Muscle of leg (tissue), 16 donors: ENCODE measurements at places on chromosomes 7 and 10. TPM values are rescaled to one million over a fixed set of nuclear protein-coding genes. Genes with fewer than 3 reads are reported as not detected.

DNA sequence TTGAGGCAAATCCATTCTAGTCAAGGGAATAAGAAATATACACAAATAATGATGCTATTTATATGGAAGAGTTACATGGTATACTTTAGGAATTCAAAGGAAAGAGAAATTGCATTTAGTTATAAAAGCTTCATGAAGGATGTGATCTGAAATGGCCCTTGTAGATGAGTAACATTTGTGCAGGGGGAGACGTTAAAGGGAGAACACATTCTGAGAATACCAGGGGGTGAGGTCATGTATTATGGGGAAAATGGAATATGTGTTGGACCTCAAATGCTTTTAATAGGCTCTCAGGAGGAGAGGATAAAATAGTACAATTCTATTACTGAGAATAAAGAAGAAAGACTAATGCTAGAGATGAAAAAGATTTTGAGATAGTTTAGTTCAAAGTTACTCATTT is 122.5 kb upstream of the NOBOX start:
- DNase-seq, result no peak
- no peaks in the 10 kb centered on the region for H3K4me1 ChIP-seq

- peaks cover 19% of the 10 kb centered on the region for H3K4me1 ChIP-seq
- H3K4me3 ChIP-seq, result no peak overlapping the region
- H3K27ac ChIP-seq, result no peak overlapping the region
- no peak for DNase-seq
Measured at GRCh38 chr7:47933215-47933614, 15.1 kb downstream of the PKD1L1 start.

DNA sequence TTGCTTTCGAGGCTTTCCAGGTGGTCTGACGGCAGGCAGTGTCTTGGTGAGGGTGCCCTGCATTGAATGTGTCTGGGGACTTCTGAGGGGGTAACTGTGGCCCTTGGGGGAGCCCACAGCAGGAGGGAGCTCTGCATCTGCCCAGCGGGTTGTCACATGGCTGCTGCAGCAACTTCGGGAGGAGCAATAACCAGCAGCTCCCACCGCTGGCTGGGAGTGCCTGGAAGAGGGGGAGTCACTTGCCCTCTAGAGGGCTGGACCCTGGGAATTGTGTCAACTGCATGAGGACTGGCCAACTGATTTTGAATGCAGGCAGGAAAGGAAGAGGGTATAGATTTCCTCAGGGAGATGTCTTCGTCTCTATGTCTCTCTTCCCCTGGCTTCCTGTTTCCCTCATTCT is 26.4 kb downstream of the C10orf120 start:
- no peaks in the 10 kb centered on the region for H3K4me1 ChIP-seq
- no peaks in the 10 kb centered on the region for H3K36me3 ChIP-seq
- H3K27ac ChIP-seq, result no peak overlapping the region
- no peak overlapping the region for H3K4me3 ChIP-seq

The SORBS1 gene
- 50.4 TPM for total RNA-seq

The DRGX gene
- total RNA-seq, result not detected
